ENCODE measurements at places on chromosomes 6 and 20.

- no peak for DNase-seq
Observed at GRCh38 chr6:75834447-75834846, 85.4 kb downstream of the MYO6 start.

DNA sequence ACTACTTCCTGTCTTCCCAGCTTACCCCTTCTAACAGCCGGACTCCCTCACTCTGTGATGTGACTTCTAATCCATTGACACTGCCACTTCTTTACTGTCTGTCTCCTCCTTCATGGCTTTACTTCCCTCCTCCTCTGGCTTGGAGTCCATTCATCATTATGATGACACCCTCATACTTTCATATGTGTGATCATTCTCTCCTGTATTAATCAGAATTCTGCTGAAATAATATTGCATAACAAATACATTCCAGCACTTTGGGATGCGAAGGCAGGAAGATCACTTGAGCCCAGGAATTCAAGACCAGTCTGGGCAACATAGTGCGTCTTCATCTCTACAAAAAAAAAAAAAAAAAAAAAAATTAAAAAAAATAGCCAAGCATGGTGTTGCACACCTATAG lies 147.9 kb upstream of the BTBD3 start:
- DNase-seq = no peak

DNA sequence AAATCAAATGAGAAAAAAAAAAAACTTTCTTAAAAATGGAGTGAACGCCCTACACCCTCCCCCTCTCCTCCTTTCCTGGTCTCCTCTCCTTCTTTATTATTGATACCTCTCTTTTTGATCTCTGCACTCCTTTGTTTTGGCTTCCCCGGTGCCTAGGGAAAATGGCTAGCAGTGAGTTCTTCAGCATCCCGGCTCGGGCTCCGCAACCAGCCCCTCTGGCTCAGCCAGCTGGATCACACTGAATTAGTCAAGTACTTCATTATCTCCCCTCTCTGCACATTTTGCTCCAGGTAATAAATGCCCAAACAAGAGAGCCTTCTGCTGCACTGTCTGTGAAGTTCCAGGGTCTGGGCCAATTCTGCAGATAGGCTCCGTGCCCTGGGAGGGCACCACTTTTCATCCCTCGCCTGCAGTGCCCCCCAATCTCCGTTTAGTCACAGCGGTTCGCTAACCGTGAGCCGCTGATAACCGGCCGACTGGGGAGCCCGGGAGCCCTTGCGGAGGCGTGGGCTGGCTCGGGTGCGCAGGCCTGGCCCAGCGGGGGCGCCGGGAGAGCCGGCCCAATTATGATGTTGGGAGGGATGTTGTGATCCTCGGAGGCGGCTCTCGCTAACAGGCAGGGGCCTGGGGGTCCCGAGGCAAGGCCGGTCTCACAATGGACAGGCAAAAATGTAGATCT lies 301.9 kb downstream of the TFAP2A start:
- DNase-seq = no peak

DNA sequence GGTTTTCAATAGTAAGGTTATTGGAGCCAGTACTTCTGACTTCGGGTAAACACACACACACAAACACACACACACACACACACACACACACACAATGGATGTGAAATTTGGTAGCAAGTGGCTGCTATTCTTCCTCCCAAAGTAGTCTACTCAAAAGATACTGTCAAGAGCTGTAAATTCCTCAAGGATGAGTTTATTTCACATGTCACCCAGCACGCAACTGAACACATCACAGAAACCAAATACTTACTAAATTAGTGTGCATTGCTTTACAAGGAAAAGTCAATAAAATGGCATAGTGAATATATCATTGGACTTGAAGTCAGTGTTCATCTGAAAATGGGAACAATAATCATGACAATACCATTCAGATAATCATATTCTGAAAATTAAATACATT lies 32.9 kb downstream of the MMUT start:
- no peak for DNase-seq

DNA sequence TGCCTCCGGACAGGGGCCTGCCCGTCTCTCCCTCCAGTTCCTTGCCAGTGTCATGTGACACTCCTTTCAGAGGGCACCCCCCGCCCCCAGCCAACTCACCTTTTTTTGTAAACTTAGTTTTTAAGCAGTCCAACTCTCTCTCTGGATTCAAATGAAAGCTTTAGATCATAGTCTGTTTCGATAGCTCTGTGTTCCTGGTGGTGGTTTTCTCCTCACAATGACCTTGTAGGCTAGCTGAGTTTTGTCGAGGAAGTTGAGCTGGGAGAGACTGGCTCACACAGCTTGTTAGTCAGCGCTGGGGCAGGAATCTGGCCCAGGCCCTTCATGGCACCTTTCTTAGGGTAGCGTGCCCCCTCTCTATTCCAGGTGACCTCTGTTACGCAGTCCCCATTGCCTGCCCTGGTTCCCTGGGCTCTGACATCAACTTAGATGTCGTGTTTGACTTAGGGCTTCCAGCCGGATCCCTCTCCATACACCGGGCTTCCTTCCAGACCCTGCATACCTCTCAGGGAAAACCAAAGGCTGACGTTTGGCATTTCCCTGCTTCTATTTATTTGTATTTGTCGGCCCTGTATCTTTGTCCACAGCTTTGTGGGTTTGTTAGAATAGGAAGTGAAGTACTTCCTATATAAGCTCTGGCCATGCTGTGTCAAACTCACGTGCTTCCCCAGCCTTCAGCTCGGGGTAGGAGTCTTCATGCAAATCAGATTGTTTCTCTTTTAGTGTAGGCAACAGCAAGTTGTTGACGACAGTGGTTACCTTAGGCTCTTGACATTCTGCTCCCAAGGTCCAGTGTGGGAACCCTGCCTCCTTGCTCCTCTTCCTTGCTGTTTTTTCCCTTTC lies 12.7 kb downstream of the IGF2R start:
- DNase-seq = no peak

GRCh38 chr6:43092635-43093034 lies 16.5 kb downstream of the PTK7 start:
- DNase-seq = no peak

DNA sequence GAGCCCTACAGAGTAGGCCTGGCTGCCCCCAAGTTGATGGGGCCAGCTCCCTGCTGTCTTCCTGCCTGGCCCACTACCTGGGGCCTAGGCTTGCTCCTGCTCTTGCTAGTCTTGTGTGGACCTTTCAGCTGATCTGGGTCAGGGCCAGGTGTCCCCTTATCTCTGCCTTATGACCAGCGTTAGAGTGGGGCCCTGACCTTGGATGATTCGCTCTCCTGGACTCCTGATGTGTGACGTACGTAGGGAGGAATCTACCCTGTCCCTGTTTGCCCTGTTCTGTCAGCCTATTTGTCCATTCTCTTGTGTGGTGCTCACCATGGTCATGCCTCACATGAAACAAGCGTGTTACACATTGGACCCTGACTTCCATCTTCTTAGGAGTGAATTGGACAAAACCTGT lies 571.8 kb downstream of the QKI start:
- no peak for DNase-seq

- no peak for DNase-seq
Observed at GRCh38 chr20:38450412-38450975, 15.4 kb upstream of the SNHG17 start.

DNA sequence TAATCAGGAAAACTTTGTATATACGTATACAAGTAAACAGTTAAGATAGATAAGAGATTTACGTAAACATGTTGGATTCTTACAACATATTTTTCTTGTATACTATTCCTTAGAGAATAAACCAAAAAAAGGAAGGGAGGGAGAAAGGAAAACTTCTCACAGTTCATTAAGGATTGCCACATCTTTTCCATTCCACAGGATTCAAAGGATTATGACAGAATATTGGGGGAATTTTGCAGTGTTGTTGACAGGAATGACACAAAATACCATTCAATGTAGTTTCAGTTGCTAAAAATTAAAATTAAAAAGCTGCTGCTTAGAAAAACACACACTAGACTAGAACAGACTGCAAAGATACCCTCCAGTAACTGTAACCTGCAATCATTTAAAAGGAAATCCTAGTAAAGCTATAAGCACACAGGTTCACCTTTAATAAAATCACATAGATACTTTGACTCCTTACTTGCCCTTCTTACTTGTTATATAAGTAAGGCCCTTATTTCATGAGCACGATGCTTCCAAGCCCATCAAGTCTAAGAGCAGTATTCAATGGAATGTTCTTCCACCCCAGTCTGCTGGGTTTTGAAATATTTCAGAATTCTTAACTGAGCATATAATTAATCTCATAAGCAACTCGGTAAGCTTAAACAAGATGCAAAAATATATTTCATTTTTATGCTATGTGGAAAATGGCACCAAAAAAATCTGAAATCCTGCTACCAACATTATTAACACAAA lies 107.8 kb downstream of the SMLR1 start:
- no peak for DNase-seq

GRCh38 chr6:134389129-134389528 lies 71.2 kb upstream of the SGK1 start:
- DNase-seq = no peak

- DNase-seq = no peak
Observed at GRCh38 chr6:37727996-37728395, 30.3 kb upstream of the MDGA1 start.

GRCh38 chr6:33757906-33758305 lies 11.2 kb upstream of the IP6K3 start:
- DNase-seq = no peak

- no peak for DNase-seq
Observed at GRCh38 chr20:19758133-19758500, at the start of gene RIN2. RIN2 (plus strand) TSS chr20:19758258; CDS start chr20:19889602, 131,344 bp downstream.

DNA sequence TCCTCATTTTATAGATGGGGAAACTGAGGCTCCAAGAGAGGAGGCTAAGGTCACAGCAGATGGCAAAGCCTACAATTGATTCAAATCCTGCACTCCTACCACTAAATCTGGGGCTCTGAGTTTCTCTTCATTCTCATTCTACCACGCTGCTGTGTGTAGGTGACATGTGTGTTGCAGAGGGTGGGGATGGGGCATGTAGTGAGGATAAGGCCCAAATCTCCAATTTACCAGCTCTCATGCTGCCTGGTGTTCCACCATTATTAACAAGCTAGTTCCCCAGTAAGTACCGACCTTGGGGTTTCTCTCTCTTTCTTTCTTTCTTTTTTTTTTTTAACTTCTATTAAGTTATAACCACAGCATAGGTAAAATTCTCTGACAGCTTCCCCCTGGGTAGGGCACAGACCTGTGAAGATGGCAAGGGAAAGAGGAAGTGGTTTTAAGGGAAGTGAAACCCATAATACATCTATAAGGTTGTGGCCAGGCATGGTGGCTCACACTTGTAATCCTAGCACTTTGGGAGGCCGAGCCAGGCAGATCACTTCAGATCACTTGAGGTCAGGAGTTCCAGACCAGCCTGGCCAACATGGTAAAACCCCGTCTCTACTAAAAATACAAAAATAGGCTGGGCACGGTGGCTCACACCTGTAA lies 13.0 kb upstream of the MATN4 start:
- DNase-seq = no peak

GRCh38 chr6:98787961-98788360 lies 46.4 kb upstream of the POU3F2 start:
- no peak for DNase-seq

GRCh38 chr20:1657556-1658334 lies at the start of gene SIRPG:
SIRPG (minus strand) TSS chr20:1657779; CDS start chr20:1657714, 65 bp downstream.
- no peak for DNase-seq

GRCh38 chr20:42923348-42923918 lies 266.3 kb downstream of the PTPRT start:
- DNase-seq = no peak

GRCh38 chr6:85401186-85402021 lies 48.5 kb upstream of the NT5E start:
- no peak for DNase-seq

GRCh38 chr6:3916211-3916610 lies 67.0 kb downstream of the FAM50B start:
- no peak for DNase-seq

Data from iPS DF 6.9 (cell line).